ENCODE measurements at places on chromosomes 3 and 15.
A peak's percentile ranks its signal among the peaks of the same experiment; 100 is the strongest.

- DNase-seq, result no peak
These were observed 31.7 kb upstream of the THUMPD3 start for GRCh38 chr3:9331171-9331570.

DNA sequence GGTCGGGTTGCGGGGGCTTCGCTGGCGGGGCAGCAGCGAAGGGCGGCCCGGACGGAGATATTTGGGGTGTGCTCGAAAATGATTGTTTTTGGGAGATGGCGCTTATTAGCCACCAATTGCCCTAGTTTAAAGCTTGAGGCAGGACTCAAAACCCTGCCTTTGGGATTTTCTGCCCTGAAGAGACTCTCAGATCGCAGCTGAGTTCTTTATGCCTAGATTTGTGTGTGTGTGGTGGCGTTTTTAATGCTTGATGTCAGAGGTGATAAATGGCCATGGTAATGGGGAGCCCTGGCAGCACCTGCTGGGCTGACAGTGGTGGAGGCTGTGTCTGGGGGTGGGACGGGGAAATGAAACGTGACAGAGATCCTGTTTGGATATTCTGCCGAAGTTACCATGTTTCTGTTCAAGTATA lies 604 bp downstream of the KCTD6 start:
- DNase-seq, result no peak

GRCh38 chr3:10867384-10867783 lies 51.4 kb downstream of the SLC6A11 start:
- no peak for DNase-seq

- no peak for DNase-seq
These were observed 149.5 kb downstream of the EPHA3 start for GRCh38 chr3:89256882-89257281.

DNA sequence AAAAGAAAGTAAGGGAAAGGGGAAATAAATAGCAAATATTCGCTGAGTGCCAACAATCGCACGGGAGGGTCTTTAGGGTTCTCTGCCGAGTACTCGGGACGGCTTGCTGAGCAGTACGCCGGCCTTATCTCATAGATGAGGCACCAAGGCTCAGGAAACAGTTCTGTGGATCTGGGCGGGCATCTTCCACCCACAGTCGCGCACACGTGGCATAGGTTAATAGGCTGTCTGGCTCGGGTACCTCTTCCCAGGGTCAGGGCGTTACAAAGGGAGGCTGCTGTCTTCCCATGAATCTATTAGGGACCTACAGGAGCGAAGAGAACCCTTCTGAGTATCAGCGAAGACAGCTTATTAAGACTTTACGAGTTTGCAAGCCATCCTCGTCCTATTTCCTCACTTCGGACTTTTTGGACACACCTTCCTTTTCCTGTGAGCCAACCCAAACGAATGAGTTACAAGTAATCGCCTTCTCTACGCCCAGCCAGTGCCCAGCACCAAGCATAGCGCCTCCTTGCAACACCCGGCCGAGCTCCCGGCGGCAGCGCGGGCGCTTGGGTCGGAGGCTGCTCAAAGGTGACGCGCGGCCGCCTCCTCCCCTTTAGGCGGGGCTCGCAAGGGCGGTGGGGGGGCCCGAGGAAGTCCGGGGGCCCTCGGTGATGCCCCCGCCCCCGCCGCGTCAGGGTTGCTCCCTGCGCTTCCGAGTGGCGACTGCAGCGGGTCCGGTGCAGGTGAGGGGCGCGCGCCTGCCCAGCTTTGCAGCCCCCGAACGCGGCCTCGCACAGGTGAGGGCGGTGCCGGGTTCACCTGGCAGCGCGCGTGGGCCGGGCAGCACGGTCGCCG lies at the start of gene MCTP2:
MCTP2 (plus strand) TSS at position 679 of the 840 bp plus-strand sequence. CDS start 66,705 bp downstream, outside the sequence.
- DNase-seq, result peak; percentile 69

- DNase-seq, result no peak
These were observed 55.6 kb upstream of the ABHD10 start for GRCh38 chr3:111923095-111923771.

- no peak for DNase-seq
These were observed 98.2 kb downstream of the ZNF609 start for GRCh38 chr15:64558460-64559179.

DNA sequence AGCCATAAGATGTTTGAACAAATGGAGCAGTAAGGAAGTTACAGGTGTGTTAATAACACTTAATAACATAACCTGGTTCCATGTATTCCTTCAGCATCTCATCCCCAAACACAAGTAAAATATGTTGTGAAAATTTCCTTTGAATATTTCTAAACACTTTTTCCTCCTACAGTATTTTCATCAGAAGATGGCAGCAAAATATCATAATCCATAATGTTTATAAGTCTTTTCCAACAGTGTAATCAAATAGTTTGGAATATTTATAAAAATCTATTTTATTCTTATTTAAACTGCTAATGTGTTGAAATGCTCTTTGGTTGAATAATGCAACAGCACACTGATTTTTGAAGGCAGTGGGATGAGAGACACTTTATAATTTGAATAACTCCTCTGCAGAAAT lies 1020.5 kb downstream of the OTOL1 start:
- no peak for DNase-seq

- DNase-seq, result no peak
These were observed 698.7 kb upstream of the GOLIM4 start for GRCh38 chr3:168794427-168794826.

DNA sequence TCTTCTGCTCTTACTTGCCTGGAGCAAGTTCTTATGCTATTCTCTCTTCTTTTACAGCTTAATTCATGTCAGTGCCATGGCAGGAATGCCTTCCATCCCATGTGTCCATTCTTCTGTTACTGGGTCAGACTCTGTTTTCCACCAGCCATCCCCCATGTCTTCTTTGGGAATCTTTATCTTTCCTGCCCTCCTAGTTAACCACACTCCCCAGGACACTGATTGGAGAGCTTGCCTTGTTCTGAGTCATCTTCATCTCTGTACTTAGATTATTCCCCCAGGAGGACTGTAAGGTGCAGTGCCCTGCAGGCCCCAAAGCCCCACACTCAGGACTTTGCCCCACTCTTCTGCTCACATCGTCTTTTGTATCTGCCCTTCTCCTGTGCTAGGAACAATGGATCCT lies 3.6 kb downstream of the ABHD17C start:
- DNase-seq, result no peak

DNA sequence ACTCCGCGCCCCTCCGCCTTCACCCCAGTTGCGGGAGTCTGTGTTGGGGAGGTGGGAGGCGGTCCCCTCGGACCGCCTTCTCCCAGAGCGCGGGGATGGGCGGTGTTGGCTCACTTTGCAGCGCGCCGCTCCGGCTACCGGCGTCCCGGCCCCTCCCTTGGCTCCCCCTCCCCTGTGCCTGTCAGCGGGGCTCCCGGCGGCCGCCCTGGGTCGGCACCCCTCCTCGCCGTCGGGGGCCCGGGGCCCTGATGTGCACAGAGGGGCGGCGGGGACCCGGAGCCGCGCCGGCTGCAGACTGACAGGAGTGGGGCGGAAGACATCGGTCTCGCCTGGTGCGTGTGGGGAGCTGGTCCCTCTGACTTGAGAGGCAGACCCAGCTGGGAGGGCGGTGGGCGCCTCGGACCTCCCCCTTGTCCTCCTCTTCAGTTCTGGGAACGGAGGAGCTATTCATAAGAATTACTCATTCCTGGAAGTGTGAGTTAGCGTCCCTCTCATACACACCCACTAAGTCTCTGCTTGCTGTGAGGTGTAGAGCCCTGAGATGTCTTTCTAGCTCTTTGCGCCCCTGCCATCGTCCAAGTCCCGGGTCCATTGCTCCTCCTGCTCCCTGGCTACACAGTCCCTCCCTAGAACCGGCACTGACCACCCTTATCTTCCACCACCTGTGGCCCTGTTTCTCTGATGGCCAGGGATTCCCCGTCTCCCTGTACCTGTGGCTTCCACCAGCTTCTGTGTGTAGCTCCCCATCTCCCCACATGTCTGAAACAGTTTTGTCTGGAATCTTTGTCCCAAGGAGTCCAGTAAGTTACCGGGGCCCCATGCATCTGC lies 42.3 kb upstream of the ROPN1 start:
- DNase-seq, result peak; percentile 25

- peak; percentile 57 for DNase-seq
These were observed 46.5 kb downstream of the PTPN9 start for GRCh38 chr15:75532413-75533250.

GRCh38 chr3:184693011-184693975 lies 18.6 kb downstream of the MAGEF1 start:
- no peak for DNase-seq

Data from left ventricle myocardium inferior (tissue), 1 donor.